ENCODE measurements at places on chromosomes 1 and 21. TPM values are rescaled to one million over a fixed set of nuclear protein-coding genes. Genes with fewer than 3 reads are reported as not detected.

The DMBX1 gene
- 0.80 TPM for total RNA-seq

DNA sequence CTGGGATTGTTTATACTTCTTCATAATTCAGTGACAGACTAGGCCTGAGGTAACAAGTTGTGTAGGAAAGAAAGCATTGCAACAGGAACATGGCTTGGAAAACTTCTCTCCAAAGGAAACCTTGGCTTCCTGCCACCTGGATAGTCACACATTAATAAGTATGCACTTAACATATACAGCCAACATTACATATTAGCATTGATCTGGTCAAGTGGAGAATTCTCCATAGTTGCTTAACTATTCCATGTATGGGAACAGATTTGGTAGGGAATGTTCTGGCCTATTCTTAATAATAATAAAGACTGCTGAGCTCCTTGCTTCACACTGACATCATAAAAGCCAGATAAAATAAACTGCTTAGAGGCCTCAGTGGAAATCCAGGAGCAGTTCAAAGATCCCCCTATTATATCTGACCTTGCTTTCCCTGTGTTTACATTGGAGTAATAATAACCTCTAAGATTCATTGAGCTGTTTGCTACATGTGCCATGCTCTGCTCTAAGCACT, 27.2 kb upstream of the NFIA start:
- DNase-seq = no peak

GRCh38 chr1:41872074-41872473, 46.6 kb downstream of the HIVEP3 start:
- DNase-seq = no peak

- no peak for DNase-seq
Measured at GRCh38 chr21:14773777-14774345, 227.7 kb upstream of the SAMSN1 start.

GRCh38 chr1:94550800-94551241, 9.3 kb upstream of the F3 start:
- DNase-seq = no peak

DNA sequence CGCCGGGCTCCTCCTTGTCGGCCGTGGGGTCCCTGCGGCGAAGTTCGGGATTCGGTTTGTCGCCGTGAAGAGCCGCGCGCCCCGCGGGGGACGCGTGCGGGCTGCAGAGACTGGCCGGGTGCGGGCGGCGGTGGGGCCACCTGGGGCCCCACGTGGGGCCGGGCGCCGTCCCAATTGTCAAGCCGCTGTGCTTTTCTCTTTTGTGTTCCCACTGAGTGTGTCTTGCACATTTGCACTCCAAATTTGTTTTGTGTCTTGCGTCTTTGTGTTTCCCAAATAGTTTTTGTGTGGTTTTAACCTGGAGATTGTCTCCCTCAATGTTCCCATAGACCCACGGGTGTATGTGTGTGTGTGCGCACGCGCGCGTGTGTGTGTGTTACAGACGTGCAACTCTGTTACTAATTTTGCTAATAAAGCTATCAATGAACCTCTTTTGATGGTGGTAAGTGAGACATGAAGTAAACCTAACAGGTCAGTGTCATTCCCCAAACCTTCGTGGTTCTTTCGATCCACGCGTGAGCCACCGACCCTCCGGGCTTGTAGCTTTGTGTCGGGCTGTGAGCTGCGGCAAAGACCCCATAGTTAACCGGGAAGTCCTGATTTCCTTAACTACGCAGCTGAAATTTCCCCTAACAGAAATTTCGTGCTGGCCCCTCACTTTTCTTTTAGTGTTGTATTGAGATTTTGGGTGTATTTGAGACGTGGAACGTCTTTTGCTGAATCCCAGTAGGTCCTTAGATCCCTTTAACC, 708 bp downstream of the PRDM2 start:
- peak; percentile 38 for DNase-seq

- no peak for DNase-seq
Measured at GRCh38 chr1:178726545-178726944, 1.5 kb downstream of the RALGPS2 start.

GRCh38 chr1:245067257-245067656, 87.5 kb upstream of the KIF26B start:
- DNase-seq = no peak

DNA sequence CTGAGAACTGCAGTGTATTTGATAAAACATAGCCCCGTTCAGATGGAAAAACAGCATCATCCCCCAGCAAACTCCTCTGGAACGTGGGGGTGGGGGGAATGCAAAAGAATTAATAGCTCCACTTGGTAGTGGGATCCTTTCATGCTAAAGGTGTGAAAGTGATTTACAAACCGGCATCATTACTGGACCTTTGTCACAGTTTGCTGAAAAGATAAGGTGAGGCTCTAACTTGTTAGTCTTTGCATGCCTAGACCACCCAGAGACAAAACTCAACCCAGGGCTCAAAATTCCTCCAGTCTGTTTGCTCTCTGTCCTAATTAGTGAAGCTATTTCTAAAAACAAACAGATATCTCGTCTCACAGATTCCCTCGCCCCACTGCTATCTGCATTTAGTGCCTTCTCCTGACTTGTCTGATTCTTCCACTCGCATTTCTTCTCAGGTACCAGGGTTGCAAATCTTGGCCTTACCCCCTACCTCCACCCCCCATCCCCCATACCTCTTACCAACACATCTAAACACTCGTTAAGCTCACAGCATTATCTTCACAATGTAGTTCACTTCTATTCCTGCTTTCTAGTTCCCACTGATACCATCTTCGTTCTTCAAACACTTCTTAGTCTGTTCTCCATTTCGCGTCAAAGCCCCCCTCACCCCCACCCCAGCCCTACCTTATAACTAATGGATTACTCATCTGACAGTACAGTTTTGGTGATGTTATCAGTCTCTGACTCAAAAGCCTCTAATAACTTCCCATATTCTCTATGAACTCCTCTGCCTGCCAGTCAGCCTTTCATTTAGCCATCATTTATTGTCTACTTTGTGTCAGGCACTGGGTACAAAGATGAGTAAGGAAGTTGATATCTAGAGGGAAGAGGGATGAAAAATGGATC, 11.8 kb downstream of the IER5 start:
- no peak for DNase-seq

The PLEKHO1 gene
- total RNA-seq = 75.8 TPM

- peak; percentile 34 for DNase-seq
Measured at GRCh38 chr1:41343790-41344699, 17.2 kb upstream of the FOXO6 start.
